HT-29 (cell line): ENCODE measurements at places on chromosomes 5 and 9. TPM values are rescaled to one million over a fixed set of nuclear protein-coding genes. Genes with fewer than 3 reads are reported as not detected.

- peak; percentile 83 for DNase-seq
These were observed 249.1 kb downstream of the DIRAS2 start for GRCh38 chr9:90393365-90394152.

- no peak for DNase-seq
These were observed 150.5 kb downstream of the GNAQ start for GRCh38 chr9:77881111-77881510.

Gene SH3RF2
- total RNA-seq: 13.9 and 15.9 TPM in 2 replicates

DNA sequence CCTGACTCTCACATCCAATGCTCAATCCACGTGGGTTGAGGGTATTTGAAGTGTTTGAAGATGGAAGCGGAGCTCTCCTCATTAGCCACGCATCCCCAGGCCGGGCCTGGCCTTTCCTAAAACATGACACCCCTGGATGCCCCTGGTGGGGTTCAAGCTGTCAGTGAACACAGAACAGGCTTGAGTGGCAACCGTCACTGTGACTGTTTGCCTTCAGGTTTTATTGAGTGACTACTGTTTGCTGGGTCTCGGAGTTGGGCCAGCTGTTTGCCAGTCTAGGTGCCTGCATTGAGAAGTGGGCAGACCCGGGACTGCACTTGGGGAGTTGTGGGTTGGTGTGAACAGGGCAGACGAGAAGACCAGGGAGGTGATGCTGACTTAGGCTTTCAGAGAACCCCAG is 7.8 kb upstream of the OLFM1 start:
- no peak for DNase-seq

DNA sequence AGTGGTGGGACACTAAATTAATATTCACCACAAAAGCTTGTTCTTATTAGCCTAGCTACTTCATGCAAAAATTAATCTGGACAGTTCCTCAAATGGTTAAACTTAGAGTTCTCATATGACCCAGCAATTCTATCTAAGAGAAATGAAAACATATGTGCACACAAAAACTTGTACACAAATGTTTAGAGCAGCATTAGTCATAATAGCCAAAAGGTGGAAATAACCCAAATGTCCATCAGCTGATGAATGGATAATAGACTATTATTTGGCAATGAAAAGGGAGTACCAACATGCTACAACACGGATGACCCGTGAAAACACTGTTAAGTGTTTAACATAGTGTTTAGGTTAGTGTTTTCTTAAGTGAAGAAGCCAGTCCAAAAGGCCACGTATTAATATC is 32.8 kb upstream of the TNIP1 start:
- DNase-seq: no peak

GRCh38 chr5:157267761-157268480 is 2.0 kb downstream of the CYFIP2 start:
- no peak for DNase-seq

Gene BHMT2
- not detected in 2 replicates for total RNA-seq

GRCh38 chr9:89480825-89481537 is 16.9 kb downstream of the SEMA4D start:
- DNase-seq: no peak

Gene ISCA1
- total RNA-seq: 12.2 and 12.8 TPM in 2 replicates

DNA sequence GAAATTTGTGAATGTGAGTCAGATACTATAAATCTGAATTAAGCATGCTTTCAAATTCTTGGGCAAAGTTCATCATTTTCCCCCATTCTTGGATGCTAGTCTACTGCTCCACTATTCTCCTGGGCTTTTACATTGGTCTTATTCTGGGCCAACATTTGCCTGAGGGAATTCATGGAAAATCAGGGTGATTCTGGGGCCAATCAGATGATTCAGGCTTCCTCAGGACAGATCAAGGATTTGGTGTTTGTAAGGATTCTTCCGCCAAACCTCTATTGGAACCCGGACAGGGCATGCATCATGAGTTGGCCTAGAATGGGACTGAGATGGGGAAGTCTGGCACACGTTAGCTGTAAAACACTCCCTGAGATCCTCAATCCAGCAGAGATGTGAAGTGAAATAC is 113.8 kb downstream of the MEF2C start:
- no peak for DNase-seq

GRCh38 chr5:136058972-136059354 is 30.2 kb downstream of the TGFBI start:
- DNase-seq: no peak

Gene IFNK
- total RNA-seq: not detected in 2 replicates

GRCh38 chr9:5449521-5450358 is 602 bp upstream of the CD274 start:
- no peak for DNase-seq

Gene NTRK2
- total RNA-seq: not detected in 2 replicates
